ENCODE measurements at places on chromosomes 12 and 14.

DNA sequence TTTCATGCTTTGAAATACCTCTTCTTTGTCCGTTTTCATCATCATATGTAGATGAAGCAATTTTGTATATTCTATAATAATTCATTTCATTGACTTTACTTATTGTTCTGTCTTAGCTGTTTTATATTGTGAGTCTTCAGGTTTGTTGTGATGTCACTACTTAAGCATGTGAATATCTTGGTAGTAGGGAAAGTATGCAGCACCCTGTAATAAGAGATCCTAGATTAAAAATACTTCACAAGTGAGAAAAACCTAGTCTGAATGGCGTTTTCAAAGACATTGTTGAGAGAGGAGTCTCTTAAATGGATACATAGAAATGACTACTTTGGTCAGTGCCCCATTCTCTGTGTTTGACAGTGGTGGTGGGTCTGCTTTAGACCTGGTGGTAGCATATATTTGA, 61.4 kb downstream of the SLC16A7 start:
- no peak for DNase-seq

DNA sequence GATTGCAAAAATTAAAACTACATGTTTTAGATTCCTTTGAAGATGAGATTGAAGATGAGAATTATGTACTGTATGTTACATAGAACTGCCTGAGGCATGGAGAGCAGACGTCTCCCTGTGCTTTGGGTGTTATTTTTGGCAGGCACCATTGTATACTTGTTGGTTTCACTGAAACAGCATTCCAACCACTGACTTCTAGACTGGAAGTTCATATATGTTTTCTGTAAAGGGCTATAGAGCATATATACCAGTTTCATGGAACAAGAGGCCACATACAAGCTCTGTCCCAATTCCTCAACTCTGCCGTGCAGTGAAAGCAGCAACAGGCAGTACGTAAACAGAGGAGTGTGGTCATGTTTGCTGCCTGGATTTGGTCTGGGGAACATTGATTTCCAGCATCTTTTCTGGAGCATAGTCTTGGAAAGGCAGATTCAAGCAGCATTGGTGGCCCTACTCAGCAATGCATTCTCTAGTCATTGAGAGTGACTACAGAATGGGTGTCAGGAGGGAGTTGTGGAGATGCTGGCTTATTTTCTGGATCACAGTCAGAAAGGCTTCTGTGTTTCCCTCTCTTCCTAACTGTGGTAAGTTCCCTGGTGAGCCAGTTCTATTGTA, 57.6 kb upstream of the CNTN1 start:
- DNase-seq = no peak

- peak; percentile 53 for DNase-seq
These were observed 113.7 kb downstream of the NCOR2 start for GRCh38 chr12:124453419-124454351.

DNA sequence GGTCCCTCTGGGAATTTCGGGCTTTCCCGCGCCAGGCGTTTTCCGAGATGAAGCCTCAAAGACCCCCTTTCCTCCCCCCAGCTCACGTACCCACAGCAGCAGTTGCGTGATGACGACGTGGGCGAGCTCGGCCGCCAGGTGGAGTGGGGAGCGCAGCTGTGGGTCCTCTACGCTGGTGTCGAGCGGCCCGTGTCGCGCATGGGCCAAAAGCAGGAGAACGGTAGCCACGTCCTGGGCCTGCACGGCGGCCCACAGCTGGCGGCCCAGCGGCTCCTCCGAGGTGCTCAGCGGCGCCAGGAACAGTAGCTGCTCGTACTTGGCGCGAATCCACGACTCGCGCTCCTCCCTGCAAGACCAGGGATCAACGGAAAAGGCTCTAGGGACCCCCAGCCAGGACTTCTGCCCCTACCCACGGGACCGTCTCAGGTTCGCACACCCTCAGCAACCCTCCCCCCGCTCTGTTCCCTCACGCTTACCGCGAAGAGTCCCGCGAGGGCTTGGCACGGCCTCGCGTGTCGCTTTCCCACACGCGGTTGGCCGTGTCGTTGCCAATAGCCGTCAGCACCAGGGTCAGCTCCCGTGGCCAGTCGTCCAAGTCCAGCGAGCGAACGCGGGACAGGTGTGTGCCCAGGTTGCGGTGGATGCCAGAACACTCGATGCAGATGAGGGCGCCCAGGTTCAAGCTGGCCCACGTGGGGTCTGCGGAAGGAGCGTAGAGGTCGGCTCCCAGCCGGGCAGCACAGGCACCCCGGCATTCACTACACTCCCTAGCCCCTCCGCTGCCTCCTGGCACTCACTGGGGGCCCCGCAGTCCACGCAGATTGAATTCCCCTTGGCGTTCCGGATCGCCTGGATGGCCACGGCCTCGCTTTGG, 11.4 kb downstream of the AGAP2 start:
- DNase-seq = no peak

- DNase-seq = peak; percentile 92
These were observed 3.5 kb upstream of the AAAS start for GRCh38 chr12:53324779-53325510.

DNA sequence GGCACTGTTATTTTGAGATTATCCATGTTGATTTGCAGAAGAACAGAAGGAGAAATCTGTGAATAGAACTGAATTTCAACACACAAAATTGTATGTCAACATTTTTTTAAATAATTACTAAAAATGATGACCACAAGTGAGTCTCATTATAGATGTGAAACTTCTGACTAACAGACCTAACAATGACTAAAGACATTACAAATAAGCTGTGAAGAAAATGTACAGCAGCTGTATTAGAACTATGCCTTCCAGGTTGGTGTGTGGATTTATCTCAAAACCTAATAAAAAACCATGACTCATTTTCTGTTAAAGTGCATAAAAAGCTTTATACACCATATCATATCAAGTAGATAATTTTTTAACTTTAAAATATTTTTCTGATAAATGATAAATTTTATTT, 22.5 kb upstream of the FOXG1 start:
- no peak for DNase-seq

GRCh38 chr12:96606644-96607043, 117.3 kb downstream of the CFAP54 start:
- DNase-seq = no peak

- no peak for DNase-seq
These were observed 13.1 kb downstream of the GPR68 start for GRCh38 chr14:91231446-91231845.

GRCh38 chr12:92927436-92928281, 1.4 kb downstream of the EEA1 start:
- DNase-seq = peak; percentile 54

GRCh38 chr14:69901113-69901951, 22.1 kb downstream of the SMOC1 start:
- no peak for DNase-seq

DNA sequence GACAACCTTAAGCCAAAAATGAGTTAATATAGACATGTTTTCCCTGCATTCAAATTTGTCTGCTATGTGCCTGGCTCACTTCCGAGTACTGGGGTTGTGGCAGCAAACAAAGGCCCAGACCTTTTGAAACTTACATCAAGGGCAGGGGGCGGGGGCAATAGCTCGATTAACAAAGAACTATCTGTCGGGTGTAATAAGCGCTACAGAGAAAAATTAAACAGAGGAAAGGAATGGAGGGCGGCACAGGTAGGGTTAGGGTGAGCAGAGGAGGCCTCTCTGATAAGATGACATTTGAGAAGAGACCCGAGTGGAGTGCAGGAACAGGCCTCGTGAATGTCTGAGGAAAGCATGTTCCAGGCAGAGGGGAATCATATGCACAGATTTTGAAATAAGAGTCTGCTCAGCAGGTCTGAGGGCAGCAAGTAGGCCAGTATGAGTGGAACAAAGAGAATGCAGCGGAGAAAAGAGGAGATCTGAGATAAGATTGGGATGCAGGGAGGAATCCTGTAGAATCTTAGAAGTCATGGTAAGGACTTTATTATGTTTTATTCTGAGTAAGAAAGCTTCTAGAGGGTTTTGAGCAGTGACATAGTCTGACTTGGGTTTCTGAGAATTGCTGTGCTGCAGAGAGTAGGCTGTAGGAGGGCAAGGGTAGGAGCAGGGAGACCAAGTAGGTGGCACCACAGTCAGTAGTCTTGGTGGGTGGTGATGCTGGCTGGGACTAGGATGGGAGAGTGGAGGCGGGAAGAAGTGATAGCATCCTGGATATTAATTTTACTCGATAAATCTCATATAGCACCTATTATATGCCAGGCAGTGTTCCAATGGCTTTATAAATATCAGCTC, 52.6 kb downstream of the BICDL1 start:
- peak; percentile 22 for DNase-seq

DNA sequence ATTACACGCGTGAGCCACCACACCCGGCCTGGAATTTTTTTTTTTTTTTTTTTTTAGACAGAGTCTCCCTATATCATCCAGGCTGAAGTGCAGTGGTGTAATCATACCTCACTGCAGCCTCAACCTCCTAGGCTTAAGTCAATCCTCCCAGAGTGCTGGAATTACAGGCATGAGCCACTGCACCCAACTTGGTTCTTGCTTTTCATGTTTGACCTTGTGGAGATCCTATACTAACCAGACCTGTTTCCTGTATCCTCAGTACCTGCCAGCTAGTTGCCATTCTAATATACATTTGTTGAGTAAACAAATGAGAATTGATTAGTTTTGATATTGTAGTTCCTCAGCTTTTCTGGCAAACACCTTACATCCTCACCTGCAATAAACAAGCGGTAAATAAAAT, 3.2 kb upstream of the VSIG10 start:
- DNase-seq = no peak

DNA sequence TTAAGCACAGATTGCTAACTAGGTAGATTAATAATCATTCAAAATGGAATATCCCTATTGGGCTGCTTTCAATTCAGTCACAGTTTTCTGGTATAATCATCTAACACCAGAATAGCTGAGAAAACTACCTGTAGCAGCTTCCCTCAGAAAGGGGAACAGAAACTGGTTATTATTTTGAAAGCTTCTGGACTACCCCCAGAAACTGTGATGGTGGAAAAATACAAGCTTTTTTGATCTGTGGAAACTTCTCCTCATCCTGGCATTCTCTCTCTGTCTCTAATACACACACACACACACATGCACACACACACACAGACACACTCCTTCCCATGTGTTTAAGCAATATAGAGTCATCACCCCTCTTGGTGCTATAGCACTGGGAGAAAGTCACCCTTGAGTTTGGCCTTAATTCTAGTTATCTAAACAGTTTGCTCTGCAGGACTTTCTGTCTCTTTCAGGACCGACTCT, 251.5 kb upstream of the LMO3 start:
- no peak for DNase-seq

DNA sequence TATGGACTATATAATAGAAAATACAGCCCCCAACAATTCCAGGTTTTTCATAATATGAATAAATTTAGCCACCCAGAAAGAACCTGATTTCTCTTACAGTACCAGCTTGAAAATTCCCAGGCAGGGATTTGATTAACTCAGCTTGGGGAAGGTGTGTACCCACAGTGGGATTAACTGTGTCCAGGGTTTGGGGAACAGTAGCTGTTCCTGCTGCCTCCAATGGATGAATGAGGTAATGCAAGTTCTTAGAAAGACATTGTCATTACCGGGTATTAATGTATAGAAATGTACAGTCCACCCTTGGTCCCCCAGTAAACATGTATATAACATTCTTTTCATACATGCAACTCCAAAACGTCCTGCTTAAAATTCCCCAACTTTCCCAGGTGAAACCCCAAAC, 115.6 kb downstream of the LRIG3 start:
- DNase-seq = no peak

DNA sequence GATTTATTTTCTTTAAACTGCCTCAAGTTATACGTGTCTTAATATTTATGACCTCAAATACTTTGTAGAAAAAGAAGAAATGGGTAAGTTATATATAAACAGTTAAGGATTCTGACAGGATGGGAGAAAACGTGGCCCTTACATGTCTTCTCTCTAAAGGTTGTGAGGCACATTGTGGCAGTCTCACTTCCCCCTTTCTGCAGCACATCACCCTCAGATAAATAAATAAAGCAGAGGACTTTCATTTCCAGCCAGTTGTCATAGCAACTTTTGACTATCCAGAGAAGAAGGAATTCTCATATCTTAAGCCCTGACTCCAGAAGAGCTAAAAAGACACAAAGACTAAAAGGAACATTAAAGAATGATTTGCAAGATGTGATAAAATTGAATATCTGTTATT, 28.8 kb upstream of the CEP83 start:
- DNase-seq = no peak

DNA sequence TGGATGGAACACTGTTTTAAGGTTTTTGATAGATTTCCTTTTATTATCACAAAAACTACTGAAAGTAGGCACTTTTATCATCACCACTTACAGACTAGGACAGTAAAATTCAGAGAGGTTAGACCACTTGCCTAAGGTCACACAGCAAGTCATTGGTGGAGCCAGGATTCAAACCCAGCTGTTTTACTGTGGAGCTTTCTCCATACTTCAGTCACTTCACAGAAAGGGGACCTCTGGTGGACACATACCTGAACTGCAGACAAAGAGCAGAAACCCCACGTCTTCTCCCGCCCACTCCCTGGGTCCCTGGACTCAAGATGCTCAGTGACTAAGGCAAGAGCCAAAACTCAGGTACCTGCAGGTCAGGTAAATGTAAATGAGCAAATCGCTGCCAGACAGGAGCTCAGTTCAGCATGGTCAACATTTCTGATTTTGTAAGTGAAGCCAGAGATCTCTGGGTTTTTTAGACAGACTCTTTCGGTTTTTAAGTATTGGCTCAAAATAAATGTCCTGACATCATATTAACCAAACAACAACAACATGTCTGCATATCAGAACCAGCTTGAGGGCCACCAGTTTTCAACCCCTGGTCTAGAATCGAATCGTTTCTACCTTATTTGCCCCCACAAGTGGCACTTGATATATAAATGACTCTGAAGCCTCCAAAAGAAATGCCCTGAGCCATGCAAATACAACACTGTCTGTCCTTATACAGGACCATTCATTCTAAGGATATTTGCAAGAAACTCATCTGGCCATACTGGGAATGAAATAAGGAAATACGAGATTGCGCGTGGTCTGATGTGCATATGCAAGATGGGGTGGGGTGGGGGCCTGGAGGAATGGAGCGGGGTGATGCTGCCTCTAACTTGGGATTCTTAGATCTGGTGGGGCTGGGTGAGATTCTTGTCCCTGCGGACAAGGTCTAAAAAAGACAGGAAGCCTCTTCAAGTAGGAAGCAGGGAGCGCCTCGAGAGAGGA, 110.9 kb downstream of the KSR2 start:
- peak; percentile 21 for DNase-seq

- DNase-seq = no peak
These were observed 987.5 kb upstream of the SEL1L start for GRCh38 chr14:82521191-82521590.

DNA sequence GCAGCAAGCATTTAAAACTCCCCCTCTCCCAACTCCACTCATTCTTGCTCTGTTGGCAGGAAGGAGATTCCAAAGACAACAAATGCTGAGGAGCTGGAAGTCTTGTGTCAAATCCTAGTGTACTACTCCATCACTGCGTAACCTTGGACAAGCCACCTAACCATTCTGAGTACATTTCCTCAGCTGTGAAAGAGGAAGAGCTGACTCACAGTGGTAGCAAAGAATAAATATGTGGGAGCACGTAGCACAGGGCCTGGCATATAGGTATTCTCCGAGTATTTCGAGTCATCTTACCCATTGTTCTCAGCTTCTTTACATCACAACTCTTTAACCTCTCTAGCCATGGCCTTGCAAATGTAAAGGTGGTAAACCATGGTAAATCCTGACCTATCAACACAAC, 28.7 kb downstream of the EGLN3 start:
- no peak for DNase-seq

All from SW480 (cell line).